SJCRH30 (cell line): ENCODE measurements at places on chromosomes 7 and 10. TPM values are rescaled to one million over a fixed set of nuclear protein-coding genes. Genes with fewer than 3 reads are reported as not detected.
A peak's percentile ranks its signal among the peaks of the same experiment; 100 is the strongest.

Gene HOXA10
- total RNA-seq, result 16.2 and 17.2 TPM in 2 replicates

Gene UPK3BL2
- 2.8 and 3.7 TPM in 2 replicates for total RNA-seq

DNA sequence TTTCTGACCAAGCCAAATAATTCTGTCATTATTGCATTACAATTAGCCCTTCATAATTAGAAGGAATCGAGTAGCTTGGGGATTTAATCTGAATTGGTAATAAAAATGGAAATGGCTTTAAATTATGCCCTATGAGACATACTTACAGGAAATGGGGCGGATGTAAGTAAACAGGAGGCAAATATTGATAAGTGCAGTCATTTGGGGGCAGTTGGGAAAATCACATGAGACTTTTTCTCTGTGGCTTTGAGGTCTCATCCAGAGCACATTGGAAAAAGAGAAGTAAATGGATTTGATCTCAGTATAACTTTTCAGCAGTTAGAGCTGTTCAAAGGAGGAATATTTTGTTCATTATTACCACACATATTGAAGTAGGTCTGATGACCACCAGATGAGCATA, 307.8 kb upstream of the POM121L12 start:
- H3K27ac ChIP-seq, result no peak overlapping the region
- H3K4me3 ChIP-seq, result no peak overlapping the region
- no peaks in the 10 kb centered on the region for H3K4me1 ChIP-seq
- DNase-seq, result no peak

DNA sequence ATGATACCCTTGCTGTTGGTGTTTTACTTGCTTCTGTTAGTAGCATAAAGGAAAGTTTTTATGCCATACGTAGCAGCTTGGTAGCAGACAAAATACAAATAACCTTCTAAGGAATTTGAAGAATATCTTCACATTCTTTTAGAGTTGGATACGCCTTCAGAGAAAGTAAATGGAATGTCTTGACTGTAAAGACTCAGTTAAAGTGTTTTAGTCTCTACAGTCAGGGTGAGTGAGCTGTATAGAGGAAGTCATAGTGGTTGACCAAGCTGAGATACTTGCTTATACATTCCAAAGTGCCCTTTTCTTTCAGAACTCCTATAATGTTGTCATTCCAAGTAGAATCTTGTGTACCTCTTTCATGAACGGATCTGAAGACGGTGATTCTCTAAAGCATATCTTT, 37.7 kb downstream of the RABGEF1 start:
- no peaks in the 10 kb centered on the region for H3K27me3 ChIP-seq
- no peak overlapping the region for H3K4me3 ChIP-seq
- DNase-seq, result no peak
- peaks cover 50% of the 10 kb centered on the region for H3K36me3 ChIP-seq

DNA sequence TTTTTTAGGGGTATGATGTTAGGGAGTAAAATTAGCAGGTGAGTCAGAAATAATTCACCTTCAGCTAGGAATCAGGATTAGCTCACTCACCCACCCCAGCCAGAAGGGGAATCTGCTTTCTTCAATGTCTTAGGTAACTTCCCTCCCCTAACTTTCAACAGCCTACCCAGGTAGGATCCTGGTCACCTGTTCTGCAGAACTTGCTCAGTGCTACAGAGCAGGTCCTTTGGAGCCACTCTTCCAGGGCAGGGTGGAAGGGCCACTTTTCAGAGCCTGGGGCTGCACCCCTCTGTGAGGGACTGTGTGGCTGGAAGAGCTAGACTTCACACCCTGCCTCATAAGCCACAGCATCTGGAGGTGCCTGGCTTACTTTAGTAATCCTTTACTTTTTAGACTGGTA, 58.1 kb downstream of the SHH start:
- DNase-seq, result no peak
- no peak overlapping the region for H3K27ac ChIP-seq
- H3K4me3 ChIP-seq, result no peak overlapping the region

DNA sequence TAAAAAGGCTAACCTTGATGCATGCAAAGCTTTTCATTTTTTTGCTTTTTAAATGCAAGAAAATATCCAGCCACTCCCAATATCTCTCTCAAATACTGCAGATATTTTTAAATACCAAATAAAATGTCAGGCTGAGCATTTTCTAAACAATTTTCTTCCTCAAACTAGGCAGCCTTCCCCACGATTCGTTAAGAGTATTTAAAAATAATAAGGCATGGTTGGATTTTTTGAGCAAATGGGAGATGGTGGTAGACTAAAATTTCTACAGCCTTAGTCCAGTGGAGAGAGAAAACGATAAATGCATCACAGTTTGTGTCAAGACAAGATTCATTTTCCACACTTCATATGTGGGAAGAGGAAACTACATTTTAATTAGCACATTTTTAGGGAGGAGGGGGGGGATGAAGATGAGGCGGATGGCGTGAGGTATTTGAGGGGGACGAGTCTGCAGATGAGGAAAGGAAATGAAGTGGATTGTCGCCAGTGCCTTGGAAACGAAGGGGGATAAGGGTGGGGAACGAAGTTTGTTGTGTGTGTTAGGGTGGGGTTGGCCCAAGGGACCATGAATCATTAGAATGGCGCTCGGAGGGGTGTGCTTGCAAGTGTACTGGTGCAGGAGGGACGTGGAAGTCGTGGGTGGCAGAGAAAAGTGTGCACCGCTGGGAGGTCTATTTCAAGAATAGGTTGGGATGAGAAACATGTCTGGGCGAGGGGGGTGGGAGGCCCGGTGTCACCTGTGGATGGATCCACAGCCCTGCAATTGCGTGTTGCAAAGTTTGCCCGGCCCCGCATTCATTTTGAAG, 1.2 kb upstream of the ADD3 start:
- peak overlapping the region; percentile 71 for H3K4me3 ChIP-seq
- H3K27ac ChIP-seq, result peak overlapping the region; percentile 94
- no peaks in the 10 kb centered on the region for H3K36me3 ChIP-seq
- H3K27me3 ChIP-seq, result no peaks in the 10 kb centered on the region

DNA sequence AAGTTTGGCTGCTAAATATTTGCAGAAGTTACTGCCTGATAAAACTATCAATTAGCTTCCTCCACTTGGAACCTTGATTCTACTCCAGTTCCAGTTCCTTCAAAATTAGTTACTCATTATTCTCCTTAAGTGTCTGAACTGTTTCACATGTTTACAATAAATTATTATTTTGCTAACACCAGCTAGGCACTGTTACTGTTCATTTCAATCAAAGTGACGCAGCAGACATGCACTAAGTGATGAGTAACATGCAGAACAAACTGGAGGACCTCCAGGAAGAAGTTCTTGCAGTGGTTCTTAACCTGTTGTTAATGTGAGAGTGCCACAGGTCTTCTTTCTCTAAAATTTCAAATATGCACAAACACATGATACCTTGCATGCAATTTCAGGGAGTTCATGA, 491.8 kb upstream of the SEMA3A start:
- no peak for DNase-seq
- H3K27ac ChIP-seq, result no peak overlapping the region
- H3K27me3 ChIP-seq, result no peaks in the 10 kb centered on the region
- peaks cover 19% of the 10 kb centered on the region for H3K4me1 ChIP-seq
- H3K4me3 ChIP-seq, result no peak overlapping the region
